ENCODE measurements at places on chromosomes 3 and 15. TPM values are rescaled to one million over a fixed set of nuclear protein-coding genes. Genes with fewer than 3 reads are reported as not detected.

DNA sequence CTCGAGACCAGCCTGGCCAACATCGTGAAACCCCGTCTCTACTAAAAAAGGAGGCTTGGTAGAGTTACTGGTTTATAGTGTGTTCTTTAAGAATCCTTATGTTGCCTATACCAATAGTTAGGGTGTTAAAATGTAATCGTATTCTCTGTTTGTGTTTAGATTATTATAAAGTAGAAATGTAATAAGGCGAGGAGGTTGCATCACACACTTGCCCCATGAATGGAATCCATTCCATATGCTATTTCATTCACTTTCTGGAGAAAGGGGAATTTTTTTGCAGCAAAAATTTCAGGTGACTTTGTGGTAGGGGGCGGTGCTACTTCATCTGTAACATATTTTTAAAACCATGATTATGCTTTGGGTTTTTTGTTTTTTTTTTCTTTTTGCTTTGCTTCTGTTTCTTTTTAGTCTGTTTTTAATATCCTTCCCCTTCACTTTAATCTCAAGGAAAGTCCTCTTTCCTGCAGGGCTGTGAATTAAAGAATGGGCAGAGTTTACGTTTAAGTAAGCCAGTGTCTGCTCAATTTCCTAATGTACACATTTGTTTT, 33.0 kb upstream of the MUC4 start:
- no peak for DNase-seq

GRCh38 chr3:30421266-30421665, 185.1 kb upstream of the TGFBR2 start:
- DNase-seq = no peak

DNA sequence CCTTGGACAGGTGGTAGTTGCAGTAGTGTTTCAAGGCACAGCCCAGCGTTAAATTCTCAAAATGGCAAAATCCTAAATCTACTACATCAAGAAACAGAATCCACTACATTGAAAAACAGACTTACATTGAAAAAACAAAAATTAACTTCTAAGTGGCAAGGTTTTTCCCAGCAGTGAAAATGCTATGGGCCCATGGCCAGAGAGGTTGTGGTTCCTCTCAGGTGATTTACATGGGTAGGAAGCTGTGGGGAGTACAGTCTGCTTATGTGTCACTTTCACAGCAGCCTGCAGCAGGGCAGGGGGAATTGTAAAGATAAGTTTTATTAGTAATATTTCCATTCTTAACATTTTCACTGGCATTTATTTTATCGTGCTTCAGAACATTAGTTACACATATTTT, 24.9 kb downstream of the TTC14 start:
- DNase-seq = no peak

GRCh38 chr15:96535148-96535547, 204.6 kb downstream of the NR2F2 start:
- DNase-seq = no peak

The CLDN11 gene
- 0.51 TPM for total RNA-seq

DNA sequence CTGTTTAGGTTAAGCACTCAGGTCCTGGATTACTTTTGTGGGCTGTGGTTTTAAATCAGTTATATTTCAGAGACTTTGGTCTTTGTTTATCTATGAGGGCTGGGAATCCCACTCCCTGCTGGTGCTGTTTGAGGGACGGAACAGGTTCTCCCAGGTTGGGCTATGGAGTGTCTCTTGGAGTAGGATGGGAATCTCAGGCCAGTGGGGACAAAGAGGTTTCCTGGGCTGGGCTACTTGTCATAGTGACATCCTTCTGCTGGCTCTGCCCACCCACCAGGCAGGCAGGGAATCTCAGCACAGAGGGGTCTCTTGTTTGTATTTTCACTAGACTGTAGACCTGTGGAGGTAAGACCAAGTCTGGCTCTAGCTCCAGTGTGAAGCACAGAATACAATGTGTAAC, 47.2 kb upstream of the UBE3A start:
- no peak for DNase-seq

DNA sequence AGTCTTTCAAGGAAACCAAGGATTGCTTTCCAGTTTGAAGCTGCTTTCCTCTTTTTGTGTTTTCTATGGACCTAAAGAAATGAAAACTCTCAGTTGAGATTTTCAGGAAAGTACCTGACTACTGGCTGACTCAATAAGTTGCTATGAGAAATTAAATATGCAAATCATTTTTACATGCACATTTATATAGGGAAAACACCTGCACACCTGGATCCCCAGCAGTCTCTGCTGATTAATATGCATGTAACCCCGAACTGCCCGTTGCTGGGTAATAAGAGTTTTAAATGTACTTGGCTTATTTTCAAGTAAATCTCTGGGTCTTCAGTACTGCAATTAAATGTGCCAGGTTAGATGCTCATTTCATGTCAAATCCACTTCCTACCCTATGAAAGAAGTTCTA, 77.2 kb downstream of the KBTBD8 start:
- no peak for DNase-seq

All from activated B cell treated with CpG ODN at 0.5 μM for 24 hours (primary cell).